ENCODE measurements at places on chromosomes 7 and 10. TPM values are rescaled to one million over a fixed set of nuclear protein-coding genes. Genes with fewer than 3 reads are reported as not detected.

Gene CDK5
- total RNA-seq: 17.3 TPM

Gene TFPI2
- total RNA-seq: 290 TPM

Gene MINDY4
- total RNA-seq: 1.3 TPM

Gene HTR5A
- not detected for total RNA-seq

Gene TMEM139
- total RNA-seq: not detected

Gene ASAH2
- total RNA-seq: 0.38 TPM

Gene SPDYE11
- not detected for total RNA-seq

Gene HOXA6
- total RNA-seq: 1.9 TPM

Gene PLCE1
- total RNA-seq: 1.0 TPM

Gene EN2
- under 0.01 TPM for total RNA-seq

Gene GIMAP2
- total RNA-seq: 34.0 TPM

Gene OR13A1
- not detected for total RNA-seq

Gene RPEL1
- total RNA-seq: 0.13 TPM

Gene PRKAR2B
- total RNA-seq: 12.0 TPM
